ENCODE measurements at places on chromosomes 3 and 15. TPM values are rescaled to one million over a fixed set of nuclear protein-coding genes. Genes with fewer than 3 reads are reported as not detected.

Gene KNL1
- total RNA-seq = 0.53 TPM

Gene KCNAB1
- total RNA-seq = 0.38 TPM

Gene EFHB
- 0.26 TPM for total RNA-seq

Gene RFT1
- total RNA-seq = 15.5 TPM

Gene GRK7
- not detected for total RNA-seq

Gene AQP9
- not detected for total RNA-seq

Gene HEMK1
- total RNA-seq = 6.6 TPM

Gene SLC51B
- total RNA-seq = not detected

Gene C3orf70
- total RNA-seq = under 0.01 TPM

DNA sequence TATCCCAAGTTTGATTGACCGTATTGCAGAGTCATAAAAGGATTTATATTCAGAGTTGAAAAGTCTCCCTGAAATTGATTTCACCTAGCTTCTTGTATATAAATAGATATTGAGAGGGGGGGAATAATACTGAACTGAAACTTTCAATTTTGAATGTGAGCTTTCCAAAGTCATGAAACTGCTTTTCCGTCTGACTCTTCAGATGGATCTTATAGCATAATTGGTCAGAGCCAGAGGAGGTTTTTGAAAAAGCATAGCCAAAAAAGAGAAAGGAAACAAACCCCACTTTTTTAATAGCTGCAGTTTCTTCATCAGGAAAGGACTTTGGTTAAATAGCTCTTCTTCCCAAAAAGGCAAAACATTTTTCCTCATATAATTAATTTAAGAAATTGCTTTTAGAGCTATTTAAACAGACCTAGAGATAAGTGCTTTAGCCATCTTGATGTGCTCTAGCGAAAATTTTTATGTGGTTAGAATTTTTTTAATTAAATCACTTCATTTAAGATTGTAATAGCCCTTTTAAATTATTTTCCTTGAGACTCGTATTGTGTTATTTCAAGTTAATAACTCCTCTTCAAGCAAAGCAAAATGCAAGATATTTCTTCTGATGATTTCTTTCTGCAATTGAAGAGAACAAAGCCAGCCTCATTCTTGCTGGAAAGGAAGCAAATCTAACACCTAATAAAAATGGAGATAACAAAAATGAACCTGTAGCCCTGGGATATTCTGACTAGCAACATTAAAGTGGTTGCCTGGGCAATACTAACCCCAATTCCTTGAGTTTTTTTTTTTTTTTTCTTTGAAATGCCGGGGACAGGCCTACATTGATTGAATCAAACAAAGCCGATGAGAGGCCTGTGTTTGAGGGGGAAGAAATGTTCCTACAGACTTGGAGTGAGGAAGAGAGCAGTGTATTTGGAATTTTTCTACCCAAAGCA is 173.6 kb downstream of the PTPRG start:
- DNase-seq = no peak

- peak; percentile 25 for DNase-seq
These were observed 307.0 kb downstream of the ARPP21 start for GRCh38 chr3:35946121-35946853.

DNA sequence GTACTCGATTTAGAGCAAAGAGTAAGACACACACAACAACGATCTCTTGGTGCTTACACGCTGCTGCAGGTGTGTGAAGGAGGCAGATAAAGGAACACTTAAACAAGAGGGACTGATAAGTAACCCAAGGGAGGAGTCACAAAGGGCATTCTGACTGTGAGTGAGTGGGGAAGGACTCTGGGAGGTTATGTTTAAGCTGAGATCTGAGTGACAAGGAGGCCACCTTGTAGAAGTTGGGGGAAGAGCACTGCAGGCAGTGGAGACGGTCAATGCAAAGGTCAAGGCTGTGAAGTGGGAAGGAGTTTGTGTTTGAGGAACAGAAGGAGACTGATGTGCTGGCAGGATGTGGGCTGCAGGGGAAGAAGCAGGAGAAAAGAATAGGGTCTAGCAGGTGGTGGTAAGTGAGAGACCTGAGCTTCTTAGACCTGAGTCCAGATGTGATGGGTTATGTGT is 63.1 kb downstream of the LPP start:
- no peak for DNase-seq

DNA sequence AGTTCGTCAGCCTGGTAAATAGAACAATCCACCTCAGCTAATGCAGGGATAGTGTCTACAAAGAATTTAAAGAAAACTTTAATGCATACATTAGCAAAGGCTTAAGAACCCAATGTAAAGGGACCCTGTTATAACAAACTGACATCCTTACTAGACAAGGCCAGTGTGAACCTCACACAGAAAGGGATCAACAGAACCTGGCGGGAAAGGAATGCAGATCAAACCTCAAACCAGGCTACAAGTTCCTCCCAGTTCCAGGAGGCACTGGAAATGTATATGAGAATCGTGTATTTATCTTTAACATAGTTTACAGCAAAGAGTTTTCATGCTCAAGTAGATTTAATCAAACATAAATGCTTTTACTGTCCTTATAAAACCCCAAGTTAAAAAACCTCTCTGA is 37.6 kb upstream of the ATP11B start:
- DNase-seq = no peak

GRCh38 chr15:80325206-80325605 is 73.2 kb upstream of the CTXND1 start:
- no peak for DNase-seq

GRCh38 chr3:4829031-4829394 is 150.2 kb upstream of the BHLHE40 start:
- no peak for DNase-seq

GRCh38 chr3:141528800-141529199 is 42.0 kb downstream of the RASA2 start:
- no peak for DNase-seq

DNA sequence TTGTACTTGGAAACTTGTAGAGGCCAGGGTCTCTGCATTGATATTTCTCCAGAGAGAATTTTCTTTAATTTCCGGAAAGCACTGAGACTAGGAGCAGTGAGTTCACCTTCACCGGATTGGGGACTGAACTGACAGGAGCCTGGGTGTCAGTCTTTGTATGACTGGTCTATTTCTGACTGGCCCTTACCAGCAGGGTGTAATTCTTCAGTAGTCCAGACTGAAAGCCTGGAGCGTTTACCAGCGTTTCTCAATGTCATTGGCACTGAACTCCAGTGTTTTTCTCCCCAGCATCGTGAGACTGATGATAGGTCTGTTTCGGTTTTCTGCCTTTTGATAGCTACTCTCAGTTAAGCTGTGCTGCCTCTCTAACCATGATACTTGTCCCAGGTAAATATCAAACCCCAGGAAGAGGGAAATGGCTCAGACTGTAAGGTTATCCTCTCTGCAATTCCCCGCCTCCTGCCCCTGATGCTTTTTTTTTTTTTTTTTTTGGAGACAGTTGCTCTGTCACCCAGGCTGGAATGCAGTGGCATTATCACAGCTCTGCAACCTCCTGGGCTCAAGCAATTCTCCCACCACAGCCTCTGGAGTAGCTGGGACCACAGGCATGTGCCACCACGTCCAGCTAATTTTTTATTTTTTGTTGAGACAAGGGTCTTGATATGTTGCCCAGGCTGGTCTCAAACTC is 103.6 kb downstream of the CACNA2D3 start:
- no peak for DNase-seq

DNA sequence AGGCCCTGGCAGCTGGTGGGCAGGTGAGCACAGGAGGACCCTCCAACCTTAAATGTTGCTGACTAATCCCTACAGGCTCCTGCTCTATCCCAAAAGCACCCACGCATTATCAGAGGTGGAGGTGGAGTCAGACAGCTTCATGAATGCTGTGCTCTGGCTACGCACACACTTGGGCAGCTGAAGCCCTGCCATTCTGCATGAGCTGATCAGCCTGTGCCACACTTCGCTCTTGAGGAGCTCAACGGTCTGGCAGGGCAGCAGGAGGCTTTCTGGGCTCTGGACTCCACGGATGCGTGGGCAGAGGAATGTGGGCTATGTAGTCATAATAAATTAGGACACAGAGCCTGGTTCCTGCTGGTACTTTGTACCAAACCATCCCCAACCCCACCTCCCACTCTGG is 6.1 kb downstream of the MST1 start:
- DNase-seq = no peak

GRCh38 chr15:42691770-42692169 is 45.2 kb downstream of the CDAN1 start:
- no peak for DNase-seq

DNA sequence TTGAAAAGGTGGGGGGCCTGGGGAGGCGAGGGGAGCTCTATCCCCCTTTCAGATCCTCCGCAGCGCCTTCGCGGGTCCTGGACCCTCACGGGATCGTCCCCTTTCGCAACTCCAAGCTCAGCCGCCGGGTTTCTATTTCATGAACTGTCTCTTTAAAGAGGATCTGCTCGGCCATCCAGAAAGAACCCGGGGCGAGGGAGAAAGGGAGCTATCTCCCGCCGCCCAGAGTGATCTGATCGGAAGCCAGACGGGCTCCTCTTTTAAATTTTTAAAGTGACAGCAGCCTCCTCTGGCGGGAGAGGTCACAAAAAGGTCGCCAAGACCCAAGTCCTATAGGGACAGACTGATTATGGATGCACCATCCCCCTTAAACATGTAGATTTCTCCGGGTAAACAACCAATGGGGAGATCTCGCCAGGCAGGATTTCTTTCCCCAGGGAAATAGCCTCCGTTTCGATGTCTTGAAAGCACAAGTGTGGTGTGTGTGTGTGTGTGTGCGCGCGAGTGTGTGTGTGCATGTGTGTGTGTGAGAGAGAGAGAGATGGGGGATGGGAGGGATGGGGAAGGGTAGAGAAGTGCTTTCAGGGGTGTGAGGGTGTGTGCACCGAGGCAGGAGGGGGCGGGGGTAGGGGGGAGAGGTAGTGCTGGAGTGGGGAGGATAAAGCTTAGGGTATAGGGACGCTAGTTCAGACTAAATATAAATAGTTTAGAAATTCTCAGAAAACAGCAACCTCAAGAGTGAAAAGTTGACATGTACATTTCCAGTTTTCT is 516.1 kb downstream of the MECOM start:
- peak; percentile 69 for DNase-seq

GRCh38 chr15:67144609-67145311 is 79.4 kb downstream of the SMAD3 start:
- no peak for DNase-seq

DNA sequence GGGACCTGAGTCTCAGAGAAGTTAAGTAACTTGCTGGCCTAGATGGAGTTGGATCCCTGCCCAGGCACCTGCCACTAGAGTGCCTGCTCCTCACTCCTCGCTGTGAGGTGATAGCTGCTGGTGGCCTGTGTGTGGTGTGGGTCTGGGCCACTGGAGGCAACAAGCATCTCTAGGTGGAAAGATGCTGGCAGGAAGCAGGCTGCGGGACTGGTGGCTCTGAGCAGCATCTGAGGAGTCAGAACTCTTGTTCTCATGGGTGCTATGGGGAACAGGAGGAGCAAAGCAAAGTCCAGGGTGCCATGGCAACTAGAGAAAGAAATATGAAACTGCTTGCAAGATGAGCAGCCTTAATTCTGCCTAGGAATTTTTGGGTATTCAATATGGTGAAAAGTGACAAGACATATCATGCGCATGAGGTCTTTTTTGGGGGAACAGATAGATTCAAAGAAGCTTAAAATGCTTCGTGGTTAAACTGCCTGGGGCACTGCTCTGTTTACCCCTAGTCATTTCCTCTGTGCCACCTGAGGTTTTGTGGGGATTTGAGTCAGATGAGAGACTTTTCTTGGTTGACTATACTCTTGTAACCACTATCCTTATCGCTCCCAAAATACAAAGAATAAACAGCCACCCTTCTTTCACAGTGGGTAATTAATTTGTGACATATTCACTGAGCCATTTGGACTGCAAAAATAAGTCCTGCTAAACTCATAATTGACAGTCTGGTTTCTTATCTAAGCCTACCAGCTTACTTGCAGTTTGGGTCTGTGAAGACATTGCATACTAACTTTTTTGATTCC is 50.3 kb downstream of the MED12L start:
- DNase-seq = peak; percentile 7

GRCh38 chr15:60371175-60372051 is 26.4 kb downstream of the ANXA2 start:
- DNase-seq = peak; percentile 84

DNA sequence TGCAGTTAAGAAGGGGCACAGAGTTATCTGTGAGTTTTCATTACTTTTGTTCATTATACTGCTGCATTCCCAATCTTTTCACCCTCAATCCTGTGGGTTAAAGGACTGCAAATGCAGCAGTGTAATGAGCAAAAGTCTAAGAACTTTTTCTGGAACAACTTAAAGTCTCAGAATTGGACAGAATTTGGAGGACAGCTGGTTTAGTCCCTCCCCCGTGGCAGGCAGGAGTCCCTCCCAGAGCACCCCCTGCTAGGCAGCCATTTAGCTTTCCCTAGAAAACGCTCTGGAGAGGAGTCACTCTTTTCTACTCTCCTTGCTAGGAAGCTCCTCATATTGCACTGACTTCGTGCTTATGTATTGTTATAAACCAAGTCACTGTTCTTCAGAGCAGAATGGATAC is 156.3 kb upstream of the UBE2E1 start:
- no peak for DNase-seq

DNA sequence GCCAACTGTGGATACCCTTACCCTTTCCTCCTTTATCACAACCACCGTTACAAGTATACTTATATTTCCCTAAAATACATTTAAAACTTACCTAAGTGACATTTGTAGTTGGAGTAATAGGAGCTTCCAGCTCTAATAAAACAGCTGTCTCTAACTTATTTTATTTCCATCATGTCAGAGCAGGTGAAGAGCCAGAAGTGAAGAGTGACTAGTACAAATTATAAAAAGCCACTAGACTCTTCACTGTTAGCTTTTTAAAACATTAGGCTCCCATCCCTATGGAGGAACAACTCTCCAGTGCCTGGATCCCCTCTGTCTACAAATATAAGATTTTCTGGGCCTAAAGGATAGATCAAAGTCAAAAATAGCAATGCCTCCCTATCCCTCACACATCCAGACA is 102.3 kb downstream of the MME start:
- no peak for DNase-seq

- DNase-seq = no peak
These were observed 690 bp downstream of the TP53BP1 start for GRCh38 chr15:43492266-43492665.

DNA sequence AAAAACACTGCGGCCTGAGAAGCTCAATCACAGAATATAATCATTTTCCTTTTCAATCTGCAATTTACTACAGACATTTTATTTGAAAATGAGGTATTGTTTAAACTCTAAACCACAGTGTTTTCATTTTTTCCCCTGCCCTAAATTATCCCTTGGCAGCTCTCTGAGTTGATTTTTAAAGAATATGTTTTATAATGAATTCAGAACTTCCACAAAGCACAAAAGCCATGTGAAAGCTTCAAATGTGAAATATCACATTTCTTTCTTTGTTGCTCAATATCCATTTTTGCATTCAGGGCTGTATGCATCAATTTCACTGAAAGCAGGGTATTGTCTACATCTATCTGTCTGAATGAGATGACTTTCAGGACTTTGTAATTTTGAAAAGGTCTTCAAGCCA is 813.6 kb upstream of the ALCAM start:
- DNase-seq = no peak

- no peak for DNase-seq
These were observed 13.8 kb downstream of the HDAC11 start for GRCh38 chr3:13493867-13494441.

- DNase-seq = no peak
These were observed 35.8 kb downstream of the SLCO3A1 start for GRCh38 chr15:91889111-91889815.

Measured in bronchial epithelial cell (primary cell).